T-helper 17 cell (primary cell): ENCODE measurements at places on chromosomes 13 and 19.

DNA sequence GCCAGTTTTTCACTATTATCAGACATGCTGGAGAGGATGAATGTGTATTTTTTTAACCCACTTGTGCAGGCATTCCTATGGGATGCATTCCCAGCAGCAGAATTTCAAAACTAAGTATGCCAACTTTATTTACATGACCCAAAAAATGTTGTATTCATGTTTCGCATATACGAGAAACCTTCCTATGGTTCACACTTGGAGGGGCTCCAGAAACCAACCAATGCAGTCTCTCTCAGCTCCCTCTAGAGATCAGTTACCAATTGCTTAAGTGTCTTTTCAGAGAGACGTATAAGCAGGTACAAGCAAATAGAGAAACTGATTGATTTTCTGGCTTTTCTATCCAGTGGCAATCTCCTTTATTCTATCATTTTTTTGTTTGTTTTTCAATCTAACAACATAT lies 5.5 kb upstream of the PTOV1 start:
- no peak for DNase-seq

DNA sequence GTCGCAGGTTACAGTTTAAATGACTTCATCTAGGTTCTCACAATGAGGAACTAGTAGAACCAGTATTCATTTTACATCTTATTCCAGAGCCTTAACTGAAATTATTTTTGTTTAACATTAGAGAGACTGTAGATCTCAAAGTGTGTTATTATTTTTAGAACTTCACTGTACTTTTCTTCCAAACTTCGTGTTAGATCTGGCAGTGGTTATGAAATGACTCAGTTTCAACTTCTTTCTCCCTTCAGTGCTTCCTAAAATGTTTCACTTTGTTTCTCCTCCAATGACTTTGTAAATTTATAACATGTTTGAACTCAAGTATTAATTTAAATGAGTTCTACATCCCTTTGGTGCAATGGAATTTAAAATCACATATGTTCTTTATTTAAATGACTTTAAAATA lies 139.3 kb downstream of the PCDH9 start:
- no peak for DNase-seq

DNA sequence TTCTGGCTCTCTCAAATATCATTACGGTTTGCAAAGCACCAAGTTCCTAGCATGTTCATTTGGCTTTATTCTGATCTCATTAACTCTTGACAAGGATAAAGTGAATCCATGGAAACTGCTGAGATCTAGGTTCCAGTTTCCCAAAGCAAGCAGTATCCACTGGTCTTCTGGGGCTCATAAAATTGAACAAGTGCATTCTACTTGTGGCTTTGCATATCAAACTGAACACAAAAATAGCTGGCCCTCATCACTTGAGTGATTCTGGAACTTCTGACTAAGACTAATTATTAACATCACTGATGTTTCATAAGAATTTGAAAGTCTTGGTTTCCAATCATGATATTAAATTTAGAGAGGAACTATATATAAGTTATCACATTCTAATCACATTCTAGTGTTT lies 6.3 kb upstream of the KCTD12 start:
- no peak for DNase-seq

- DNase-seq = no peak
These were observed 1492.7 kb upstream of the PCDH20 start for GRCh38 chr13:62908321-62908720.

- DNase-seq = no peak
These were observed 2.4 kb upstream of the RGL3 start for GRCh38 chr19:11421371-11422098.

DNA sequence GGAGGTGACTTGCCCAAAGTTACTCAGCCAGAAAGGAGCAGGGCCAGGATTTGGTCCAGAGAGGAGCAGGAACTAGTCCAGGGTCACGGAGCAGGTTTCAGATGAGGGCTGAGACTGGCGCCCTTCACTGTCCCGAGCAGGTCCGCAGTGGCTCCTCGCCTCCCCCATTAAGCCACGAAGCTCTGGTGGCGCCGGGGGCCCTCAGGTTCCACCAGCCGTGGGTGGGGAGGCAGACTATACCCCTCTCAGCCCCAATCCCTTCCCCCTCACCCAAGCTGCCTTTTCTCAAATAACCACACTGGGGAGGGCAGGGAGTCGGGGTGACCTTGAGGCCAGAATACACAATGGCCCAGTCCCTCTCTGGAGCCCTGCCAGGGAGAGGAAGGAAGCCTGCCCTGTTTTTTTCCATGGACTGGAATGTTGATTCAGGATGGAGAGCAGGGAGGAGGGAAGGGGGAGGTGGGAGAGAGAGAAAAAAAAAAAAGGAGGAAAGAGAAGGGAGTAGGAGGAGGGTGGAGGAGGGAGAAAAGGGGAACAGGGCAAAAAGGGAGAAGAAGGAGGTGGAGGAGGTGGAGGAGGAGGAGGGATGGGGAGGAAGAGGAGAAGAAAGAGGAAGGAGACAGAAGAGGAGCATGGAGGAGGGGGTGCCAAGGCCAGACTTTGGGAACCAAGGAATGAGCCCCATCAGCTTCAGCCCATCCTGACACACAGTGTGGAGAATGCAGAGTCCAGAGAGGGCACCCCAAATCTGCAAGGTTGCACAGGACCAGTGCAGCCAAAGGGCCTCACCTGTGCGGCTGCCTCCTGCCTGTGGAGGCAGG lies 19.7 kb downstream of the CEACAM16 start:
- DNase-seq = no peak

DNA sequence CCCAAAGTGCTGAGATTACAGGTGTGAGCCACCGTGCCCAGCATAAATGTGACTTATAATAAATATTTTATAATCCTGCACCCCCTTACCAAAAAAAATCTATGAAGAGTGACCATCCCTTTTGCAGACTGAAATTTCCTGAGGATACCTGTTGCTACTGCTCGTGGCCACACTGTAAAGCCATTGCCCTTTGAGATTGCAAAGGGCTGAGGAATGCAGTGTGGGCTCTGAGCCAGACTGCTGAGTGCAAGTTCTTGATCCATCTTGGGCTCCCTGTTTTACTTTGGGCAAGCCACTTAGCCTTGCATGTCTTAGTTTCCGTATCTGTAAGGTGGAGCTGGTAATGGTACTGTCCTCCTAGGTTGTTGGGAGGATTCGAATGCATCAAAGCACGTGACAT lies 23.4 kb downstream of the SIPA1L3 start:
- no peak for DNase-seq

GRCh38 chr19:34145741-34146202 lies 26.5 kb upstream of the LSM14A start:
- DNase-seq = peak; percentile 12

DNA sequence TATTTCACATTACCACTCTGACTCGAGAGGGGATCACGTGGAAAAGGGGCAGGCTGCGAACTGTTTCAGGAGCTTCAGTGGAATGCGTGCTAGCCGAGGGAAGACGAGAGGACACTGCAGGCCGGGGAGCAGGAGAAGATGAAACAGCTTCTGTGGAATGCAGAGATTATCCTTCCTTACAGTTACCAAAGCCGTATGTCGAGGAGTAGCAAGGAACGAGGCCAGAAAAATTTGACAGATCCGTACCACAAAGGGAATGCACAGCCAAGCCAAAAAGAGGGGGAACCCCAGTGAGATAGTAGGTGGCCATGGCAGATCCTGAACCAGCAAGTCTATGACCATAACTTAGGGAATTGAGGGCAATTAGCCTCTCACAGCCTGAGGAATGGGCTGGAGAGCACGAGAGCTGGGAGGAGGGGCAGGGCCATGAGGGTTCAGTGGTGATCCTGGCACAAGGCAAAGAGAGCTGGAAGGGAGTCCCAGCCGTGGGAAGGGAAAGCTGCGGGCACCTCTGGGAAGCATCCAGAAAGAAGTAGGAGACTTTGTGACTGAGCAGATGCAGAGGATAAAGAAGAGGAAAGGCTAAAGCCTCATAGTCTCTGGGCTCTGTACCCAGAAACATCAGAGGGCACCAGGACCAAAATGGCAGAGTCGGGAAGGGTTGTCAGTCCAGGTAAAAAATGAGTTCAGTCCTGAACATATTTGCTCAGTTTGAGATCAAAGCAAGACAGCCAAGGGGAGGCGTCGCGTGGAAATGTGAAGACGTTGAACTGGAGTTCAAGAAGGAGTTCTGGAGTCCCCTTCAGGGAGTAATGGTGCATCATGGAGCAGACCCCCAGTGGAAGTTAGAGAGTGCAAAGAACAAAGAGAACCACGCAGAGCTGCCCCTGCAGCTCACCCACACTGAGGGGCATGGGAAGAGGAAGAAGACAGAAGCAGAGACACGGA lies 5.1 kb downstream of the COL4A1 start:
- no peak for DNase-seq

- DNase-seq = peak; percentile 28
These were observed 545 bp downstream of the RAD23A start for GRCh38 chr19:12946092-12946721.

DNA sequence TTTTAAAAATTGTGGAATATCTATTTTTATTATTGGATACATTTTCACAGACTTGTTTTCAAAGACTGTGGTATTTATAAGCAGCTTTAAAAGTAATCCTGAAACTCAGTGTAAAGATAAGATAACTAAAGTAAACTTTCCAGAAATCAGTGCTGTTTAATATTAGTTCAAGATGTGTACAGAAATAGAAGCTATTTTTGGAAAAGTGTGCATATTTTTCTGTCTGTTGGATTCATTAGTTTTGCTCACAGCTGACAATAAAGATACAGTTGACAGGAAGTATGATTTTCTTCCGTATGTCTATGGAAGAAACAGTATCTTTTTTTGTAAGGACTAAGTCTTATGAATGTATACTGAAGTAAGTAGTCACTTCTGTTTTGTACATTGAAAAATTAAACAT lies 85.9 kb downstream of the GJA3 start:
- DNase-seq = no peak

GRCh38 chr13:52109116-52109670 lies 19.7 kb downstream of the NEK5 start:
- no peak for DNase-seq

GRCh38 chr13:72686766-72687165 lies 40.7 kb downstream of the MZT1 start:
- no peak for DNase-seq

- DNase-seq = no peak
These were observed 194.0 kb upstream of the PCDH17 start for GRCh38 chr13:57437587-57437986.

- no peak for DNase-seq
These were observed 147.5 kb downstream of the CYSLTR2 start for GRCh38 chr13:48801255-48801654.

DNA sequence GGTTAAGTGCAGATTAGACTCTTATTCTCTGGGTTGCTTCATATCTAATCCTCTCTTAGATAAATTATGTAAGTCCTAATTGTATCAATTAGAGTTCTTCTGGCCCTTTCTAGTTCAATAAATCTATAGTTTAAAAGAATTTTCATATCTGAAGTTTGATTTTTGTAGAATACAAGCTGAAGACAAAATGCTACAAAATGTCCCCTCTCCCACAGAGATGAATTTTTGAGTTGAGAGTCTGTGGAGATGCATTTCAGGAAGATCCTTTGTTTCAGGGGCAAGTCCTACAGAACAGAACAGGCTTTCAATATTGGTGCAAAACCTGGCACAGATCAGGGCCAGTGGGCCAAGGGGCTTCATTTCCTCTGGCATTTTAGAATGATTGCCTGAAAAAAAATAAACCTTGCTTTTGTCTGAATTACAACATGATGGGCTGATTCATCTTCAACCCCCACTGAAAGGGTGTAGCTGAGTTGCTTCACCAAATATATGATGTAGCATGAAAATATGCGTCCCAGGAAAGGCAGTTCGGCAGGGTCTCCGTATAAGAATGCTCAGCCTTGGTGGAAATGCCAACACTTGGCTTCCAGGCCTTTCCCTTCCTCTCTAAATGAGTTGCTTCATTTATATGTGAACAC lies 6.4 kb upstream of the IPO5 start:
- no peak for DNase-seq

DNA sequence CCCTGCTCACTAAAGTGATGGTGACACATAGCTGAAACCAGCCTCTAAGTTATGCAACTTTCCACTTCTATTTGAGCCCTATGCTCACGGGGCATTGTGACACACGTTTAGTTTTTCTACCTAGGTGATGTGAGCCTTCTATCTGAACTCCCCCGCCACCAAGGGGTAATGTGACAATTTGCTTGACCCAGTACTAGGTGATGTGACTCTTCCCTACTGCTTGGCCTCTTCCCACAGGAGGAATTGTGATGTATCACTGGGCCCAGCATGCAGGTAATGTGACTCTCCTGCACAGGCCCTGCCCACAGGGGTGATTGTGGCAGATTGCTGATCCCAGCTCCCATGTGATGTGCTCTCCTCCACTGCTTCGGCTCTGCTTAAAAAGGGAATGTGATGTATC lies 42.7 kb upstream of the ZNF43 start:
- no peak for DNase-seq

GRCh38 chr13:53144826-53145225 lies 116.2 kb downstream of the OLFM4 start:
- no peak for DNase-seq

GRCh38 chr13:106468207-106468606 lies 67.3 kb downstream of the EFNB2 start:
- no peak for DNase-seq

- DNase-seq = no peak
These were observed 384.3 kb downstream of the EFNB2 start for GRCh38 chr13:106151056-106151699.

- DNase-seq = no peak
These were observed at the start of gene ANKLE1 for GRCh38 chr19:17281391-17282304. Gene ANKLE1, plus strand, starts transcription at chr19:17281901. Its CDS starts 20 bp downstream, at chr19:17281921.

DNA sequence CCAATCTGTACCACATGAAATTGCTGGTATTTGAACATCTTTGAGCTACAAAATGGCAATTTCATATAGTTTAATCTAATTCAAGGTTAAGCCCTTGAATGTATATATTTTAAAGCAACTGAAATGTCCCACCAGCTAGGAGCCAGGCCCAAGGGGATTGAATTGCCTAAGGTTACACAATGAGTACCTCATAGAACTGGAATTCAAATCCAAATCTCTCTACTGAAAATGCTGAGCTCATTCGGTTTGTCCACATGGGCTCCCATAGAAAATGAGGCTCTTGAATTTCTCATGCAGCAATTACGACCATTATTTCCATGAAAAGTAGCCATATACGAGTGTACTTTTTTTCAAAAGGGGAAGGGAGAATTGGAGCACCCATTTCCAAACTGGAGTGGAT lies 31.5 kb upstream of the FNDC3A start:
- no peak for DNase-seq

- no peak for DNase-seq
These were observed 23.1 kb downstream of the SLC6A16 start for GRCh38 chr19:49301866-49302252.

DNA sequence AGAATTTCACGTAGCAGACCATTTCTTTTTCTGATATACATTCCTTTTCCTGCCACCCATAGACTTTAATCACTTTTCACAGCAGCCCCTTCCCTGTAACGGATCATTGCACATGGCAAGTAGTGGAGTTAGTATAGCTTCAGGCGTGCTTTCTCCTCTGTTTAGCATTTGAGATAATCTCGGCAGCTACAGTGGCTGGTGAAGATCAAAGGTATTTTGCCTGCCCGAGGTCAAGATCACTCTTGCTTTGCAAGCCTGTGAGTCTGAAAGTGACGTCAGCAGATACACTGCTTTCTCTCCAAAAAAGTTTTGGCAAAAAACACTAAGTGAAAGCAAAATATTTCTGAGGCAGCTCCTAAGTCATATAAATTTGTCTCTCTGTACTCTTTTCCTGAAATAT lies 260.0 kb downstream of the NDFIP2 start:
- no peak for DNase-seq

GRCh38 chr13:40410315-40410714 lies 256.1 kb downstream of the FOXO1 start:
- no peak for DNase-seq

GRCh38 chr19:5694956-5695648 lies 5.0 kb downstream of the RPL36 start:
- DNase-seq = no peak
